ENCODE measurements at places on chromosomes 2 and 18.
A peak's percentile ranks its signal among the peaks of the same experiment; 100 is the strongest.

DNA sequence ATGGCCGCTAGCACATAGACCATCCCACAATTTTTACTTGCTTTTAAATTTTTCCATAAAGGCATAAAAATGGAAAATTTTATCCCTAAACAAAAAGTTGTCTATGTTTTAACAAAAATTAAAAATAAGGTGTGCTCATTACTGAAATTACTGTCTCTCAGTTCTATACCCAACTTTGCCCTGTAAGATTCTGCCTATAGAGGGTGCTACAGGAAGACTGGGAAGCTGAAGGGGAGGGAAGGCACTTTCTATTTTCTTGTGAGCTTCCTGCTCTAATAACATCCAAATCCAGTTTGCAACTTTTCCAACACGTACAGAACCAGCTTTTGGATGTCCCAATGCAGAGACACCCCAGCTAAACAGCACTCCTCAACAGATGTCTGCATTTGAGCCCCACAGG, 666.9 kb downstream of the PLCL1 start:
- no peak for DNase-seq

DNA sequence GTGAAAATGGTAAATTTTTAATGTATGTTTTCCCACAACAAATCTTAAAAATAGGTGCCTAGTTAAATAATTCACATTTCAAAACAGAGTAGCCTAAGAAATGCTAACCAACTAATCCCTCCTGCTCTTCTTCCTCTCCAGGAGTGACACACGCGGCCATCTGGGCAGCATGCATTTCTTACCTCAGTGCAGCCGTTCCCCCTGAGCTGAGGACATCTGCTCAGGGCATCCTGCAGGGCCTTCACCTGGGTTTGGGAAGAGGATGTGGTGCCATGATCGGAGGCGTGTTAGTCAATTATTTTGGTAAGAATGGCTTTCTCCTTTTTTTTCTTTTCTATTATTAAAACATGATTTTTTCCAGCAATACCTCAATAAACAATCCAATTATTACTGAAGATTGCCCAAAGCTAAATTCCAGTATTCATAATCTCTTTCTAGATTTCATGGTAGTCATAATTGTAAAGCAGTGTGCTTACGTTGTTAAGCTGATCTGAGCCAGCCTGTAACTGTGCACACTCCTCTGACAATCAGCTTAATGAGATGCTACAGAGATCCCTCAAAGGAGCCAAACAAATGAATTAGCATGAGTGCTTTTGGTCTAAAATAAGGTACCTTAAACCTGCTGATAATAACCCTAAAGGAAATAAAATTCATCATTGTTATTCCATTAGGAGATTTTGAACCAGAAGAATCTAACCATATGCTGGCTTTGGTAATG, 45.8 kb downstream of the NEMP2 start:
- DNase-seq: no peak

DNA sequence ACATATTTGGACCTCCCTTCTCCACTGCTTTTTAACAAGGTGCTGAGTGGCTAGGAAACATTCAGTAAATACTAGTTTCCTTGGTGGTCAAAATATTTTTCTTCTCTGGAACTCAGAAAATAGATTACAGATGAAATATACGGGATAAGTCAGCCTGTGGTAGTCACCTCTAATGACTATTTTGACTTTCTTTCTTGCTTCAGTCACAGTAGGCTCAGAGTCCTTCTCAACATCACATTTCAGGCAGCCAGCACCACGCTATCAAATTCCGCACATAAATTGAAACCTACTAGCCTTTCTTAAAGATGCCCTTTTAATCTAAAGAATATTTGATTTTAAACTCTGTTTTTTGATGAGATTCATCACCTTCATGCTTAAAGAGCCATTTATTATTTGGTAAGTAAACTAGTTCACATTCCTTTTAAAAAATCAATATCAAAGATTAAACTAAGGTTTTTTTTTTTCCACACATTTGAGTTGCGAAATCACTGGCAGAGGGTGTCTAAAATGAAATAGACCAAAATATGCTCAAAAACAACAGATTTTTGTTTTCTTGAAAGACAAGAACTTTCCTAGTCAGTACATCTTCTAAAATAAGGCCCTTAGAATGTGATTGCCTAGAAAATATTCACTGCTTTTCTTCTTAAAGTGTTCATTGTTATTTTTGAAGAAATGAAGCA, 181.5 kb downstream of the NRXN1 start:
- DNase-seq: no peak

GRCh38 chr2:124347209-124347608, 322.1 kb downstream of the CNTNAP5 start:
- DNase-seq: no peak

DNA sequence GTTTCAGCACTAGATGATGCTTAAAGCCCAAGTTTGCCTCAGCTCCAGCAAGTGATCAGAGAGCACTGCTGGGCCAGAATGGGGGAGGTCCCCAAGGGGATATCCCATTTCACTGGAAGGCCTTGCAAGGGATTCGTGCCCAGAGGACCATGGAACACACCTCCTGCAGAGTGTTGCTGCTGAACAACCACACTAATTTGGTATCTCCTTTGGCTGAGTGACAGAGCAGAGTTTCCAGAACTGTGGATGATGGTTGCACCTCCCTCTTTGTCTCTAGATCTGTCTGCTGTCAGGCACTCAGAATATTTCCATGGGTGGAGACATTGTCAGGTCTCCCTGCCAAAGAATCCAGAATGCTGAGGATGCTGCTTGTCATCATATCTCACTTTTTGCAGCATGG, 484.8 kb upstream of the NETO1 start:
- no peak for DNase-seq

- no peak for DNase-seq
These were observed 146.5 kb downstream of the SH3BP4 start for GRCh38 chr2:235098269-235098668.

GRCh38 chr2:118990757-118991545, 49.0 kb downstream of the MARCO start:
- DNase-seq: no peak

DNA sequence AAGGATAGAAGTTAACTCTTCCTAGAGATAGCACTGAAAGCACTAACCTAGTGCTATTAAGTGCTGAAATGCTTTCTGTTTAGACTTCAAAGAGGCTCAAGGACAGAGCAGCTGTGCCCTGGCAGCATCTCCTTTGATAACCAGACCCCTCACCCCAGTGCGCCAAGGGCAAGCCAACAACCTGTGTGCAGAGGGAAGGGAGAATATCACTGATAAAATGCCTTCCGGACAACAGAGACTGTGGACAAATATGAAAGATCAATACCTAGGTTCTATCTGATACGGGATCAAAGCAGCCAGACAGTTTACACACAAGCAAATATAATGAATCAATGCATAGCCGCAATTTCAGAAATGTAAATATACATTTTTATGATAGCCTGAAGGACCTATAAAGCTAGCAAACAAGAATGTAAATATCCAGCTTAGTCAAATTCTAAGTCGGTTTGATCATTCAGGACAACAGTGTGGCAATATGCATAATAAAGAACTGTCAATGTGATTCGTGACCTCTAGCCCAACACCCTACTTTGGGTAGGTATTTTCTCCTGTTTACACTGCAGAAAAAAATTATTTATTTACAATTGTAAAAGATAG, 91.8 kb upstream of the RFX8 start:
- no peak for DNase-seq

DNA sequence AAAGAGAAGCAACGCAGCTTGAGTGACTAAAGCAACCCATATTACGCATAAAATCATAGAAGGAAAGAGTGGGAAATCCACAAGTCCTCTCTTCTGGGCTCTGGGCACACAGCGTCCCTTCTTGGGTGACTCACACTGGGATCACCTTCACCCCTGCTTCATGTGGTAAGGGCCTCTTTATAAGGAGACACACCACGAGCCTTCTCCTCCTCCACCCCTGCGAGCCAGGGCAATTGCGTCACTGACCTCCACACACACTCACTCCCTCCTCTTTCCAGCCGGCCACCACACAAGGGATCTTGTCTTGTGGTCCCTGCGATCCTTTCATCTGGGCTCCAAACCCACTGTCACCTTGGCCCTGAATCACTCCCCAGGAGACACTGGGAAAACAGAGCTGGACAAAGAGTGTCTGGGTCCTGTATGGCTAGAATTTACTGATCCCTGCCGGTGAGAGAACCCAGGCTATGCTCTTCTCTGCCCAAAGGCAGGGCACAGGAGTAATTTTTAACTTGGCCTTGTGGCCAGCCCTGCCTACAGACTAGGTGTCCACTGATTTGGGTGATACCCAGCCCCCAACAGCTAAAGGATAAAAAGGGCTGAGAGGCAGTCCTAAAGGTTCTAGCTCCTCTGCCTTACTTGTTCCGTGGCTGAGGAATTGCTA, 35.3 kb downstream of the NHEJ1 start:
- peak; percentile 23 for DNase-seq

DNA sequence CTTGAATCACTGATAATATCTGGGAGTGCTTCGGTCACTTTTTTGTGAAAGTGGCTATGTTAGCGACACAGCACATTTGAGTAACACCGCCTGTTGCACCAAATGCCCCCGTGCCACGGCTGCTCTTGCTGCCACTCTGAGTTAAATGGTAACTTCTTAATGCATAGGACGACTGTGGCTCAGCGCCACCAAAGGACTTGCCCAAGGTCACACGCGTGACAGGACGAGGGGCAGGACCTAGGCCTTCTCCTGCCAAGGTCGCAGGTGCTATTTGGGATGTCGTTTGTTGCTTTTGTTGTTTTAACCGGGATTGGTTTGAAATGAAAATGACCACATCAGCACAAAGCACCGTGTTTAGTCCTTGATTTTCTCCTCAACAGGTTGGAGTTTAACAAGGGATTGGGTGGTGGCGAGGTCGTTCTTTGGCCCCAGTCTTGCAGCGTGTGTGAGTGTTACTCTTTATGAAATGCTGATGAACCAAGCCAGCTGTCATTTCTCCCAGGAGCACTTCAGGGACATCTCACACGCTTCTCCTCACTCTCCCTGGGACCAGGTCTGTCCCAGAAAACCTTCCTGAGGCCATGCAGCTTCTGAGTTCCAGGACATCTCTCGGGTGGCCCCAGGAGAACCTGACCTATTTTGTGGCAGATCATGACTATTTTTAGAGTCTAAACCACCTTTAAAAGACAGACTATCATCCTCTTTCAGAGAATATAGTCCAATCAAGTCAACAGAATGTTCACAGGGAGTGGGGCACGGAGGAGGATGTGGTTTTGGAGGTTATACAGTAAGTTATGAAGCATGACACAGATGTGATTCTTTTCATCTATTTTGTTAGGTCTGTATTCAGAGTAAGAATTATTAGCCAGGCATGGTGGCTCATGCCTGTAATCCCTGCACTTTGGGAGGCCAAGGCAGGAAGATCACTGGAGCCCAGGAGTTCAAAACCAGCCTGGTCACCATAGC, 49.9 kb downstream of the MTCL1 start:
- DNase-seq: peak; percentile 33

DNA sequence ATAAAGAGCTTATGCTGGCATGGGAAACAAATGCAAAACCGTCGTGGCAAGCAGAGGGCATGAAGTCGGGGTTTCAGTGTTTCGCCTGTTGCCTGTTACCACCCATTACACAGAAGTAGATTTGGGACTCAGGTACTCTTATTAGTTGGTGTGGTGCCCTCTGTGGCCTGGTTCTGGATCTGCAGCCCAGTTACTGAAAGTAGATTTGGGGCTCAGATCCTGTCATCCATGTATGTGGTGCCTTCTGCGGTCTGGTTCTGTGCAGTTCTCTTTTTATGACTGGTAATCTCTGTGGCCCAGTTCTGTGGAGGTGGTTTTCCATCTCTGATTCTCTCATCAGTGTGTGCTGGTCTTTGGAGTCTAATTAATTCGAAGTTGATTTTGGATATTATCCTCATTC, 45.2 kb downstream of the ADNP2 start:
- DNase-seq: peak; percentile 54

DNA sequence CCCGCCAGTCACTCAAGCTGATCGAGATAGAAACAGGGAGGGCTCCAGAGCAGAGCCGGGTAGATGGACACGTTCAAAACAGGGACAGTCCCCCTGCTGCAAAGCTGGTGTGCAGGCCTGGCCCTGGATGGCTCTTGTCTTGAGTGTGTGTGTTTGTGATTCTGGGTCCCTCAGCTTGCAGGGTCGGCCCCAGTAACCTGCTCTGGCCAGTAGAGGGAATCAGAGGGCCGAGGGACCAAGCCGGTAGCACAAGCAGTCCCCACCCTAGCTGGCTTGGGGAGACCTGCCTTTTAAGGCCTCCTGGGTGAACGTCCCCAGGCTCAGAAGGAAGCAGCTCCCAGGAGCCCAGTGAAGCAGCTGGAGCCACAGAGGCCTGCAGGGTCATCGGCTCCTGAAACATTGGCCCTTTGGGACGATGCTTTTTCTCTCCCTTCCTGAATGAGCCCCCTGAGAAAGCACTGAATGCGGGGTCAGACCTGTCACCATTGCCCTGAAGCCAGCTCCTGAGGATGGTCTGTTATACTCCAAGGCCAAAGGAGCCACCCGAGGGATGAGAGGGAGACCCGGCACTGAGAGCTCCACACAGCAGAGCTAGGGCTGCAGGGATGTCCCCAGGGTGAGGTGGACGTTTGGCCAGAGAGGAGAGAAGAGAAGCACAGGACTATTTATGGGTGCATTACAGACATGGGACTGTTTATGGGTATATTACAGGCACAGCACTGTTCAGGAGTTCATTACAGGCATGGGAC, 15.4 kb upstream of the MLPH start:
- peak; percentile 49 for DNase-seq

GRCh38 chr2:174717273-174717672, 47.0 kb downstream of the CHRNA1 start:
- no peak for DNase-seq

- no peak for DNase-seq
These were observed 259.9 kb downstream of the EIPR1 start for GRCh38 chr2:3117650-3118216.

GRCh38 chr2:6824962-6825361, 40.7 kb downstream of the CMPK2 start:
- DNase-seq: no peak

DNA sequence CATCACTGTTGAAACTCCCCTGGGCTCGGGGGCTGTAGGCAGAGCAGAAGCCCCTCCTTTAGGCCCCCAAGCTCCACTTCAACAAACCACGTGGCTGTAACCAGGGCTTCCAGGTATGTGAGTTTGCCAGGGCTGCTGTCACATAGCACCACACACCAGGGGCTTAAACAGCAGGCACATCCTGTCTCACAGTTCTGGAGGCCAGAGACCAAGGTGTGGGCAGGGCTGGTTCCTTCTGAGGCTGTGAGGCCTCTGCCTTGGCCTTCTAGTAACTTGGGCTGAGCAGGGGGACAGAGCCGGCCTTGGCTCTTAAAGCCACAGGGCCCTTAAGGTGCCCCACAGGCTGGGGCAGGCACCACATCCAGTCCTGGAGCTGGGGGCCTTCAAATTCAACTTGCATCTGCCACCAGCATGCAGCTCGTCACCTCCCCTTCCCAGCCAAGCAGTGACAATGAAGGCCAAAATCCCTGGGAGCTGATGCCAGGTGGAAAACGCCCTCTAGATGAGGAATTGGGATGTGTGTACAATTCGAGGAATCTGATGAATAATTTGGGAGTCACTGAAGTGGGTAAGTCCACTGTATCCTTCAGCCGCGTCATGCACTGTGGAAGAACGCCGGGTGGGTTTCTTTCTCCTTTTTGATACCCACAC, 104.2 kb upstream of the ODC1 start:
- no peak for DNase-seq

DNA sequence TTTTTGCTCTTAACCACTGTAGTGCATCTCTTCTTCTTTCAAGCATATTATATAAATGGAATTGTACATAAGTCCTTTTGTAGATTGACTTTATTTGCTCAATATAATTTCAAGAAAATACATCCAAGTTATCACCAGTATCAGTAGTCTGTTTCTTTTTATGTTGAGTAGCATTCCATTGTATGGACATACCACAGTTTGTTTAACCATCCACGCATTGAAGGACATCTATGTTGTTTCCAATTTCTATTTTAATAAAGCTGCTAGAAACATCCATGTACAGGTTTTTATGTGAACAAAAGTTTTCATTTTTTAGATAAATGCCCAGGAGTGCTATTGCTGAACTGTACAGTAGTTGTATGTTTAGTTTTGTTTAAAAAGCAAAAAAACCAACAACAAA, 387.5 kb upstream of the SOX11 start:
- no peak for DNase-seq

Data from stimulated activated CD4-positive, alpha-beta T cell treated with anti-CD3 and anti-CD28 coated beads, Interleukin-1b, Interleukin-23, amount 100 ng/mL, for 48 hours (primary cell).